ENCODE measurements at places on chromosomes 6 and 20. TPM values are rescaled to one million over a fixed set of nuclear protein-coding genes. Genes with fewer than 3 reads are reported as not detected.

MYLK2 gene
- total RNA-seq, result not detected

SCRT2 gene
- total RNA-seq, result not detected

GLP1R gene
- total RNA-seq, result not detected

CCN2 gene
- total RNA-seq, result 357 TPM

C4A gene
- total RNA-seq, result 27.5 TPM

PTCHD4 gene
- total RNA-seq, result 1.6 TPM

POU5F1 gene
- not detected for total RNA-seq

CD40 gene
- 9.6 TPM for total RNA-seq

HLA-DPA1 gene
- 44.4 TPM for total RNA-seq

POM121L2 gene
- not detected for total RNA-seq

IFT52 gene
- 30.1 TPM for total RNA-seq

ADGRF1 gene
- total RNA-seq, result not detected

HRH3 gene
- total RNA-seq, result not detected

GNAS-AS1 gene
- total RNA-seq, result not detected

KHDC1L gene
- total RNA-seq, result not detected

CRISP1 gene
- total RNA-seq, result not detected

ME1 gene
- total RNA-seq, result 14.5 TPM

RAMACL gene
- total RNA-seq, result 1.7 TPM

BANF2 gene
- not detected for total RNA-seq

KCNK16 gene
- total RNA-seq, result not detected

TMC2 gene
- total RNA-seq, result 0.56 TPM

BEND6 gene
- total RNA-seq, result 9.8 TPM

TXLNB gene
- 1.7 TPM for total RNA-seq

ARG1 gene
- 1.8 TPM for total RNA-seq

SIM1 gene
- total RNA-seq, result not detected

ZC2HC1B gene
- not detected for total RNA-seq

DSP gene
- 3.0 TPM for total RNA-seq

TDRD6 gene
- 0.52 TPM for total RNA-seq

SLC25A27 gene
- 14.0 TPM for total RNA-seq

Data from posterior vena cava (tissue), 2 donors.